ENCODE measurements at places on chromosomes 6 and 20.

DNA sequence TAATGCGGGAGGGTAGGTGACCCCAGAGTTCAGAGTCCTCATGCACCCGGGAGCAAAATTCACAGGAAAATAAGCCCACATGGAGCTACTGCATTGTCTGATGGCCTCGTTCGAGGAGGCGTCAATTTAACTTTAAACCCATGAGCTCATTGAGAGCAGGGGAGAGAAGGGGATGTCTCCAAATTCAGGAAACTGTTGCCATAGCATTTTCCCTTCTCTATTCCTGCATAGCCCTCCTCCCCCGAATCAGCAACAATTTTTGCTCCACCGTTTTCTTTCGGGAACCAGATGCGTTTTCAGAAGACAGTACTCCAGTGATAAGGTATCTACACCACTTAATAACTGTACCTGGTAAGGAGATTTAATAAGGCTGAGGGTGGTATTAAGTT, 324 bp upstream of the LAMP5 start:
- no peak overlapping the region for H3K4me3 ChIP-seq
- H3K27ac ChIP-seq: no peak overlapping the region
- H3K36me3 ChIP-seq: no peaks in the 10 kb centered on the region
- H3K27me3 ChIP-seq: peaks cover 26% of the 10 kb centered on the region

GRCh38 chr20:62795023-62795761, 1.1 kb upstream of the MRGBP start:
- H3K27ac ChIP-seq: peak overlapping the region; percentile 97
- no peaks in the 10 kb centered on the region for H3K27me3 ChIP-seq
- H3K36me3 ChIP-seq: peaks cover 40% of the 10 kb centered on the region
- H3K4me1 ChIP-seq: peaks cover 38% of the 10 kb centered on the region
- peak; percentile 51 for DNase-seq
- peak overlapping the region; percentile 90 for H3K4me3 ChIP-seq

- no peak overlapping the region for H3K27ac ChIP-seq
- H3K36me3 ChIP-seq: no peaks in the 10 kb centered on the region
- no peaks in the 10 kb centered on the region for H3K4me1 ChIP-seq
- no peaks in the 10 kb centered on the region for H3K27me3 ChIP-seq
These were observed 285.9 kb upstream of the THEMIS start for GRCh38 chr6:128186729-128187128.

DNA sequence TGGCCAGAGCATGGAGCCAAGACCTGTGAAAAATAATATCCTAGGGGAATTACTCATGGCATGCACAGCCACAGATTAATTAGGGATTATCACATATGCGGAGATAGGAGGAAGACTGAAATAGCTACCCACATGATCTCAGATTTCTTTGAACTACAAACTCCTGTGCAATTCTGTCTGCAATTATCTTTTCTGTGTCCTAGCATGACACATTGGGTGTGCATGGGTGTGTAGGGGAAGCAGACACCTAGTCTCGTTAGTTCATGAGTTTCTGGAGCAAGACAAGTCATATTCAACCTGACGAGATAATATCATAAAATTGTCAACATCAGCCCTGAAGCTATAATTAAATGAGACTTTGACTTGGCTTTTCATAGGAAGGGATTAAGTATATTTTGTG, 3.6 kb upstream of the SLC17A4 start:
- no peaks in the 10 kb centered on the region for H3K4me1 ChIP-seq
- H3K4me3 ChIP-seq: no peak overlapping the region
- no peaks in the 10 kb centered on the region for H3K36me3 ChIP-seq

DNA sequence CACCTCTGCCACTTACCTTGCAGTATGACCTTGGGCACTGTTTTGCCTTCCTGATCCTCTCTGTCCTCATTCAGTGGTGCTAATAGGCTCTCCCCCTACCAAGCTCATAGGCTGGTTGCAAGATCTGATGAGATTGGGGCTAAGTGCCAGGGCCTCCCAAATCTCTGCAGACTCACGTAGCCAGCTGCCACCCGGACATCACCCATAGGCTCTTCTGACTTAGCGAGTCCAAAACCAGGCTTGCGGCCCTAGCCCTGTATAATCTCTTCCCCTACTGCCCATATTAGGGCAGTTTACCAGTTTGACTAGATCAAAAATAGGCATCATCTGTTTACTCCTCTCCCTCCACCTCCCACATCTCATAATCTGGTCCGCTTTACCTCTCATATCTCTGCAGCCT, 54.2 kb upstream of the VSTM2L start:
- H3K27ac ChIP-seq: peak overlapping the region; percentile 33
- H3K27me3 ChIP-seq: no peaks in the 10 kb centered on the region
- H3K4me1 ChIP-seq: no peaks in the 10 kb centered on the region
- H3K36me3 ChIP-seq: peaks cover 26% of the 10 kb centered on the region
- no peak overlapping the region for H3K4me3 ChIP-seq

All from effector memory CD8-positive, alpha-beta T cell (primary cell).